ENCODE measurements at places on chromosomes 4 and X.

DNA sequence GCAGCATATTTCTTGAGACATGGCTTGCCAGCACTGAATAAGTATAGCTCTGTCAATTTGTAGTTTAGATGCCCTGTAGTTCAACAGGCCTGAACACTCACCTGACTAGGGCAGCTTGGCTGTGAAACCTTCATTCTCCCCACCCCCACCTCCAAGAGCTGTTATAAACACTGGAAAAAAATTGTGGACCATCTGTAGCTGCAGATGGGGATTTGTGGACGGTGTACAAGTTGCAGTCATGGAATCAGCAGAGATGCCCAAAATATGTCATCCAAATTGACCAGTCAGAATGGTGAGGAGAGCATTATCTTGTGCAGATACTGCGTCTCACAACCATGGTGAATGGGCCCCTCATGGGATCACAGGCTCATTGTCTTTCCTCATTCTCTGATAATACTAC lies 76.2 kb upstream of the PAQR3 start:
- no peak for DNase-seq

DNA sequence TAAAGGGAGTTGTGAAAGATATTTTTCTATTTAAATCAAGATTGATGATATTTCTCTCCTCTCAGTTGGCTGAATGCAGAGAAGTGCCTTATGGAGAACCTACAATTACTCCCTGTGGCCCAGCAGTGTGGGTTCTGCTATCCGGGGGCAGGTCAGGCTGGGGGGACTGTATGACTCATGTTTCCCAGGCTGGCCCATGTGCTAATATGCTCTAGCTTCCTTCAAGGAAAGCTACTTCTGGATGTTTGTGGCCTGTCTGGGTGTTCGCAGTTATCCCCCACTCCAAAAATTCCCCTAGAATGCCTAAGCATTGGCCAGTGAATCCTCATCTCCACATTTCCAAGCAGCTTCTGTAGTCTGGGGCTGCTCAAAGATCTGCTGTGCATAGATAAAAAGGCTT lies 58.9 kb upstream of the SPP1 start:
- no peak for DNase-seq

GRCh38 chrX:129606918-129607317 lies 47.8 kb downstream of the APLN start:
- peak; percentile 36 for DNase-seq

DNA sequence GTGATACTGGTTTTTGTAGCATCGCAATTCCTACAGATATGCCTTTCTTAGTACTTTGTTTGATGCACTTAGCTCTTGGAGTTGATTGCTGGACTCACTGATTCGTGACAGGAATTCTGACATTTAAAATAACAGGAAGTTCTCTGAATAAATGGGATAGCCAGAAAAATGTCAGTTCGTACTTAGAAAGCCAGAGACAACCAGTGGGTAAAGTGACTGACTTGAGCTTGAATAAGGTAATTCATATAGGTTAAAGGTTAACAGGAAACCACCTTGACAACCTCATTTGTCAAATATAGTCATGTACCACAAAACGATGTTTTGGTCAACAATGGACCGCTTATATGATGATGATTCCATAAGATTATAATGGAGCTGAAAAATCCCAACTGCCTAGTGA lies 181.4 kb downstream of the RPA4 start:
- DNase-seq, result no peak

DNA sequence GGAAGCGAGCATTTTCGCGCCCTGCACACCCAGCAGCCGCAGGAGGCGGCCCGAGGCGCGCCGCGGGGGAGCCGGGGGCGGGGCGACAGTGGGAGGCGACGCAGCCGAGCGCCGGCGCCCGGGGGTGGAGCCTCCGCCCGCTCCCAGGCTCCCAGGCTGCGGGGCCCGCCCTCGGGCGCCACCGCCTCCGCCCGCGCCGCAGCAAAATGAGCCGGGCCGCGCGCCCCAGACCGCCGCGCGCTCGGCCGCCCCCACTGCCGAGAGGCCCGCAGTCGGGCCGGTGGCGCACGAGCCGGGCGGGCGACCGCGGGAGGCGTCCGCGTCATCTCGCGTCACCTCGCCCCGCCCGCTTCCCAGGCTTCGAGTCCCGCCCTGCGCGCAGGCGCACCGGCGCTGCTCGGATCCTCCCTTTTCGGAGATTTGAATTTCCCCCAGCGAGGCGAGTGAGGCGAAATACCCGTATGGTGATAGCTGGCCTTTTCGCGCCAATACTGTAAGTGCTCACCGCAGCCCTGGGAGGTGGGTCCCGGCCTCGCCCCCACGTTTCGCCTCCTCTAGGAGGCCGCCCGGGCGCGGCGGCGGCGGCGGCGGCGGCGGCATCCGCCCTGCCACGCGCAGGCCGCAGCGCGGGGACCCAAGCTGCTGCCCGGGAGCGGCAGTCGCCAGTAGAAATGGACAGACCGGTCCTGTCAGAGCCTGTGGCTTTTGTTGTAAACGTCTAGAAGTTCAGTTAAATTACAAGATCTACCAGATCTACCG lies at the start of gene TMEM187:
TMEM187 (plus strand) TSS at position 387 of the 759 bp plus-strand sequence. CDS start 9,309 bp downstream, outside the sequence.
- peak; percentile 70 for DNase-seq

Measured in stimulated activated CD4-positive, alpha-beta T cell treated with anti-CD3 and anti-CD28 coated beads, TNF-alpha, amount 100 ng/mL, for 48 hours (primary cell).